ENCODE measurements at places on chromosomes 6 and 20.
A peak's percentile ranks its signal among the peaks of the same experiment; 100 is the strongest.

GRCh38 chr20:43542161-43542560, 16.7 kb upstream of the SGK2 start:
- no peak for DNase-seq

DNA sequence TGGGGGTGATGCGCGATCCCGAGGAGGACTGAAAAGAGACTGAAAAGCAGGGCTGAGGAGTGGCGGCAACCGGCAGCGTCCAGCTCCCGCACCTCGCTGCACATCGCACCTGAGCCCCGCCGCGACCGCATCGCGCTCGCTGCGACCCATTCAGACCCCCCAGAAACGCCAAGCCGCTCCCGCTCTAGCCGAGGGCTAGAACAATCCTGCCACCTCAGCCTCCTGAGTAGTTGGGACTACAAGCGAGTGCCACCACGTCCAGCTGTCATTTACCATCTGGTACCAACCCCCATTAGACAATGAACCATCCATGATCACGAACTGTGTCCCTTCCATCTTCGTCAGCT, 33.2 kb downstream of the HLA-A start:
- DNase-seq, result no peak

DNA sequence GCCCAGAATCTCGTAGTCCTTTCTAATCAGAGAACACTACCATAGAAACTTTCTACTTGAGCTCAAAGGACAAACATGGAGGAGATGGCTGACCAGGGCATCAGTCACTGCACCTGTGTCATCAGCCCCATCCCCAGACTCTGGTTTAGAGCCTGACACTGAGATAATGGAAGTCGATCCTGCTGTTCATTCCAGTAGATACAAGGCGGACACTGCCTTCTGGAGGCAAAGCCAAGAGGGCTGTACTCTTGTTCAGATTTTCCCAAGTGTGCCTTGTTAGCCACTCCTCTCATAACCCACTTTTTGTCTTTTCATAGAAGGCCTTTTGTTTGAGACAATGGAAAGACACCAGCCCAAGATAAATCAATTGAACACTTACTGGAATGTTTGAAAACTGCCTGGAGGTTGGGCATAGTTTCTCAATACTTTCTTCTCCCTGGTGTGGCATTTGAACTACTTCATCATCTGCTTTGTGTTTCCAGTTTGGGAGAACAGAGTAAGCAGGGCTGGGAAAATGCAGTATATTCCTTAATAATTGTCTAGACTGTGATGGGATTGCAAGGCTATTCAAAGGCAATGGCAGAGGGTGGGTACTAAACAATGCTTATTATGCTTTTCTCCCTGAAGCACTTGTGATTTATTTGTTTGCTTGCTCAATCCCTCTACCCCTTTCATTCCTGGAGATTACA, 99.7 kb downstream of the CLIC5 start:
- no peak for DNase-seq

DNA sequence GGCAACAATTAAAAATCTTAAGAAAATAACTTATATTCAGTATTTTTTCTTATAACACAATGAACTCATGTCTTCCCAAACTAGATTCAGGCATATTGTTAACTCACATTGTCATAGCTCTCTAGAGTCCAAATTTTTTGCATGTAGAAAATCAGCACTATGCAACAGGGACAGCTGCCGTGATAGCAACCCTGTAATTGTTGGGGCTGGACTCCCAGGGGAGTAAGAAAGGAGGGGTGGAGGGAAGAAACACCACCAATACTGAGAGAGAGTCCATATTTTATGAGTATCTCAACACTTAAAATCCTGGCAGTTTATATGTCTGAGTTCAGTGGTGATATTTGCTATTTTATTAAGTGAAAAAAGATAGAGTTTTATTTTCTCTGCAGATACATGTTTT, 89.6 kb upstream of the HS3ST5 start:
- DNase-seq, result no peak

- no peak for DNase-seq
These were observed 484.2 kb upstream of the MANEA start for GRCh38 chr6:95093154-95093553.

GRCh38 chr6:152378169-152378568, 259.0 kb downstream of the SYNE1 start:
- no peak for DNase-seq

- DNase-seq, result peak; percentile 31
These were observed 50.9 kb upstream of the CCDC28A start for GRCh38 chr6:138722425-138723371.

DNA sequence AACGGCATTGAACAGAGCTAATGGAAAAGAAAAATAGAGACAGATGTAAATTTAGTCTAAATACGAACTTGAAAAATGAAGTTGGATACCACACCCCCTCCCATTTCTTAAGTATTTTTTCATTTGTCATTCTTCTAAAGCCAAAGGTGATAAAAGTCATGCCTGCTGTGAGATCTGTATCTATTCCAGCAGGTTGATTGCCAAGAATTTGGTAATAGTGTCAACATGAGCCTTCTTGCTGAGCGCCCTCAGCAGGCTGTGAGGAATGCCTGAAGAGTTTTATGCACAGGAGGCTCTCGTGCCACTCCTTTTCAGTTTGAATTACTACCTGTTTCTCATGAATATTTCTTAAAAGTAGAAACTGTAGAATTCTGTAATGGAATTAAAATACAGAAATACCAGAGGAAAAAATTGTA, 165.4 kb downstream of the QKI start:
- no peak for DNase-seq

GRCh38 chr6:13872681-13873080, 52.1 kb upstream of the RNF182 start:
- peak; percentile 82 for DNase-seq

DNA sequence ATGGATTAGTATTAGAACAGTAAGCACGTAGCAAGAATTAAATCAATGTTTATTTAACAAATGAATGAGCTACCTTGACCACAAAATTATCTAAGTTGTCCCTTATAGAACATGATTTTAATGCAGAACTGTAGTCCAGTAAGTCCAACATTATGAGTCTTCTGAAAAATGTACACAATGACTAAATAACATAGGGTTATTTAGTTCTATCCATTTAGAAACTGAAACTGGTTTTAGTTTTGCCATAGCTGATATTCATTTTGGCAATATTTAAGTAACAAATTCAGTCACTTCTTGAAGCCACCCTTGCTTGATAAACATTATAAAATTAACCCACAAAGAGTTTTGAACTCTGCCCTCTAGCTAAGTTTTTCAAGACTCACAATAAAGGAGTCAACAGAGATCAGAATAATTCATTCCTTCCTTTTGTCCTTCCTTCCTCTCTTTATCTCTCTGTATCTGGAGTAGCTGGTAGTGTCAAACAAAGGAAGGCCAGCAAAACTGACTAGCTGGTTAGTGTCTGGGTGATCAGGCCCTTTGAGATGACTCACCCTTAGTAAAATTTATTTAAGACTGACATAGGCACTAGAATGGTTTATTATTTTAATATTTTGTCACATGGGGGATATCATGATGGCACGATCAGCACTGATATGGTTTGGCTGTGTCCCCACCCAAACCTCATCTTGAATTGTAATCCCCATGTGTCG, 115.1 kb downstream of the BTBD9 start:
- no peak for DNase-seq

- no peak for DNase-seq
These were observed 22.1 kb downstream of the SLC35A1 start for GRCh38 chr6:87494761-87495422.

DNA sequence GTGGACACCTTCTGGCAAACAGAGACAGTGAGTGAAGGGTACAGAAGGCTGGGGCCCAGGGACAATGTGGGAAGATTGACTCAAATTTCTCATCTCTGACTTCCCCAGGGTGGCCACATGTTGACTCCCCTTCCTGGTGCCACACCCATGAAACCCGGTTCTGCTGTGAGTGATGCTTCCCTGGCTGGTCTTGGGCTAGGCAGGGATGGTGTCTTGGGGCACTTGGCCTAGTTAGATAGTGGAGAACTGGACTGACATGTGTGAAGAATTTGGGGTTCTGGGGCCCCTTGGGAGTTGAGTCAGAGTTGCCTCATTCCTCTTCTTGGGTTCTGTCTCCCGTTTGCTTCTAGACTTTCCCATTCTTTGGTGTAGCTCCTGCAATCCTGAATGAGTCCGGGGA, 34.2 kb downstream of the GSS start:
- no peak for DNase-seq

DNA sequence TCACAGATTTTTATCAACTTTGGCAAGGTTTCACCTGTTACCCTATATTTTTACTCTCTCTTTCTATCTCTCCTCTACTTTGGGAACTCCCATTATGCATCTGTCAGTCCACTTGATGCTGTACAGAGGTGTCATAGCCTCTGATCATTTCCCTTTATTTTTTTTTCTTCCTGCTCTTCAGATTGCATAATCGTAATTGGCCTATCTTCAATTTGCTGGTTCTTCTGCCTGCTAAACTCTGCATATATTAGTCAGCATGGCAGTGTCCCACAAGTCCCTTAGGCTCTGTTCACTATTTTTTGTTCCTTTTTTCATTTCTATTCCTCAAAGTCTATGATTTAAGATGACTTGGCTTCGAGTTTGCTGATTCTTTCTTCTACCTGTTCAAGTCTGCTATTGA, 44.7 kb upstream of the MICB start:
- DNase-seq, result peak; percentile 69

DNA sequence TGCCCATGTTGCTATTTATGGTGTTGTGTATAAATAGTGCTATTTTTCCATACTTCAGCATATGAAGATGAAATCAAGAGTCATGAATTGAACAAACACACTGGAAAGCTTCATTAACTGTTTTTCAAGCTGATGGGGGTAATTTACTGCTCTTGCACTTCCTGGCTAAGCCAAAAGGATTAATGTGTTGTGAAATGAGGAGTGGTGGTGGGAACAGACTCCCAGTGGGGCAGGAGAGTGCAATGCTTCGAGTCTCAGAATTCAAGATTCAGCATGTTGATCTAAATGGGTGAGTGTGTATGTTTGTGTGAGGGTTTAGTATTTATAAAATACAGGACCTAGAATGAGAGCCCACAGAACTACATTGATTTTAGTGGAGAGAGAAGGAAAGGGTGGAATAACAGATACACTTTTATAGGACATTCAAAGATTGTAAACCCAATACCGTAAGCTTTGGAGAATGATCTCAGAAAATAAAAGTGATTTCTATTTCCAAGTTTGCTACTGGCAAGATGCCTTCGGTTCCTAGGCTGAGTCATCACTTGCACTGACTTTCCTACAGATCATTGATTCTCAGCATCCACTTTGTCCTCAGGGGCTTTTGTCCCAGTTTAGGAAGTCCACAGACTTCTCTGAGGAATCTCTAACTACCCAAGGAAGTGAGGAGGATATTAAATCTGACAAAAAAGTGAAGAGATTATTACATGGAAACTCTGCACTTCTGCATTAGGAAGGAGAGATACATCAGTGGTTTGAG, 303.6 kb downstream of the TRDN start:
- no peak for DNase-seq

DNA sequence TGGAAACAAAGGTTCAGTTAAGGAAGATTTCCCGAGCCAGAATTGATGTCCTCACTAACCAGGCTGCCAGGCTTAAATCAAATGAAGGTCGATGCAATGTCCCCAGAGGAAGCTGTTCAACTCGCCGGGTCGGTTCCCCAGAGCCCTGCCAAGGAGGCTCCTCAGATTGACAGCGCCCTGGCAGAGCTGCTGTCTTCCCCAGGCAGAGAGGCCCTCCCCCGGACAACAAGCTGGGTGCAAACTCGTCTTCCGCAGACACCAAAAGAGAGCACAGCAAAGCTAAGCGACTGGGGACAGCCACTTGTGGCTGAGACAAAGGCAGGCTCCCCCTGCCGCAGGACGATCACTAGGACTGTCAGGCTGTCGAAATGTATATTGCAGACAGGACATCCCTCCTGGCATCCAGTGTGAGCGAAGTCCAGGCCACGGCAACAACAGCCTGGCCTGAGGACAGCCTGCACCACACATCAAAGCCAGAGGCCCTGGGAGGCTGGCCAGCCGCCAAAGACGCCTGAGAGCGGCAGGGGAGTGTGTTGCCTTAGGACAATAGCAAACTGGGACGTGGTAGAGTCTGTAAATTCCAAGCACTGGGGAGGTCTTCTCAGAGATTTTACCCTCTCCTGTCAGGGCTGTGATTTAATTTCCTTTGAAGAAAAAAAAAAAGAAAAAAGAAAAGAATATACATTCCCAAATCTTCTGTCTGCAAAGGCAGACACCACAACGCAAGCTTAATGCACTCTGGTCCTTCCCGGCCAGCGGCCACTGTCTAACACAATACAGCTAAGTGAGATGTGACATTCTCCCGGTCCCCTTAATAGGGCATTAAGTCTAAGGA, 99.1 kb downstream of the HIVEP2 start:
- DNase-seq, result no peak

- peak; percentile 90 for DNase-seq
These were observed 84.3 kb downstream of the OPRM1 start for GRCh38 chr6:154123155-154123956.

GRCh38 chr6:31574106-31575061, 981 bp upstream of the TNF start:
- DNase-seq, result peak; percentile 82

DNA sequence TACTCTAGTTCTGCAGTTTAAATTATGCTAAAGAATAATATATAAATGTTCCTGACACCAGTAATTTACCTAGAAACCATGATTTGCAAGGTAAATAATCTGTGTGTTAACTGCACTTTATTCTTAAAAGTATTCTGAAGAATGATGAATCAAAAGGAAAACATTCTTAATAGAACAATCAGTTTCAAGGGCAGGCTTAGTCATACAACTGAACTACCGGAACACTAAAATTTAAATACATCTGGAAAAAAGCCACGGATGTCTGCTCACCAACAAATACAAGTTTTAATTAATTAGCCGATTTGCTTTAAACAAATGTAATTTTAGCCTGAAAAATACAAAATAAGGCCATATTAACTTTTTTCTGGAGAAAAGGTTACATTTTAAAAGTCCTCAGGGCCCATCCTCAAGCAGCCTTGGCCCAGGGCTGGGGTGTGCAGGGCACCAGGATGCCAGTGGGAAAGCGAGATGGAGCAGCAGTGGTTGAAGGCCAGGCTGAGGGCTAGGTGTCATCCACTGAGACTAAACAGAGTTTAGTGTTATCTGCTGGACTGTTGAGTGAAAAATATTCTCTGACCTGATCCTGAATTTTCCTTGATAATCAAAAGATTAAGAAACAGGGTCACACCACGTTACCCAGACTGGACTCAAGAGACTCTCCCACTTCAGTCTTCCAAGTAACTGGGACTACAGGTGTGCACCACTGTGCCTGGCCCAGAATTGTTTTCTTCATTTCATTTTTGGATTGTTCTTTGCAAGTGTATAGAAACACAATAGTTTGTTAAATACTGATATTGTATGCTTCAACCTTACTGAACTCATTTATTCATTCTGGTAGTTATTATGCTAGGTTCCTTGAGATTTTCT, 88.2 kb upstream of the DST start:
- DNase-seq, result no peak

DNA sequence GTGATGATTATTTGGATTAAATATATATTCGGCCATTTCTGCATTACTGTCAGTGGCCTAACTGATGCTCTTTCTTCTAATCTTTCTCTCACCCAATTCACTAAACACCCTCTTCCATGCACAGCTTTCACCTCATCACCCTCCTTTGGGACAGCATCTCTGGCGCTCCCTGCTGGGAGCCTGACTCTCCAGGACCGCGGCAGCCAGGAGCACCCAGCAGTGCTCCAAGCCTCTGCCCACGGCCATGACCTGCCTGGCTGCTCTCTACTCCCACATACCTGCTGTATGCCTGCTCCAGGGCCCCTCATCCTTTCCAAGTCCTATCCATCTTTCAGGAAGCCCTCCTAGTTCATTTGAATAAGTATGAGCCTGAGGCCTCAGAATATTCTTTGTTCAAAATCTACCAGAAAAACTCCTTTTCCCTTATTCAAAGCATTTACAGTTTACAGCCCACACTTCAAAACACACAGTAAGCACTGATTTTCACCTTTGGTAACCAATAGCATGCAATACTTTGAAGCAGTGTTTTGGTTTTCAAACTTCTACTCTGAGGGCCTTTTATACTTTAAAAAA, 15.2 kb downstream of the CTCFL start:
- peak; percentile 67 for DNase-seq
